ENCODE measurements at places on chromosomes 6 and 20.
A peak's percentile ranks its signal among the peaks of the same experiment; 100 is the strongest.

DNA sequence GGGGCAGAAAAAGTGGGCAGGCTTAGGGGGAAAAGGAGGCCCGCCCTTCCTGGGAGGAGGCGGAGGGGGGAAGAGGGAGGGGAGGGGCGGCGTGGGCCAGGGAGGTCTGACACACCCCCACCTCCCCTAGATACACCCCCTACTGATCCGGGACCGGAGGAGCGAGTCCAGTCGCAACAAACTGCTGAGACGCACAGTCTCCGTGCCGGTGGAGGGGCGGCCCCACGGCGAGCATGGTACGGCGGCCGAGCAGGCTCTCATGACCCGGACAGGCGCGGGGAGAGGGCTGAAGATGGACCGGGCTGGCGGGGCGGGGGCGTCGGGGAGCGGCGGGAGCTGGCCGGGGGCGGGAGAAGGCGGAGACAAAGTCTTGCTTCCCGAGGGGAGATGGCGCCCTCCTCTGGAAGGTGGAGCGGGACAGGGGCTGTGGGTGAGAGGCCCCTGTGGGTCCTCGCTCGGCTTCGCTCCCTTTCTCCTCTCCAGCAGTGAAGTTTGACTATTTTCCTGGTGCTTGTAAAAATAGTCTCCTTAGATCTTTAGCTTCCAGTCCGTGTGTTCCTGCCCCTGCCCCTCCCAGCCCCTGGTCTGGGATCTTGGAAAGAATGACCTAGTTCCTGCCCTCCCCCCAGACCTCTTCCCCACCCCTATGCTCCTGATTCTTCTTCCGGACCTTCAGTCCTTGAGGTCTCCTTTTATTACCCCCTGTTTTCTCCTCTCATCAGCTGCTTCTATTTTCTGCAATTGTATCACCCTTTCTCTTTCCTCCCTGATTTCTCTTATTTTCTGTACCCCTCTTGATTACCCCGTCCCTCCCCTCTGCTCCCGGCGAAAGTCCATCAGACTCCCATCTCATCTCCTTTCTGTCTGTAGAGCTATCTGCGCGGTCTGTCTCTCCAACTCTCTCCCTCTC lies 6.1 kb downstream of the SYNGAP1 start:
- peak; percentile 82 for DNase-seq

DNA sequence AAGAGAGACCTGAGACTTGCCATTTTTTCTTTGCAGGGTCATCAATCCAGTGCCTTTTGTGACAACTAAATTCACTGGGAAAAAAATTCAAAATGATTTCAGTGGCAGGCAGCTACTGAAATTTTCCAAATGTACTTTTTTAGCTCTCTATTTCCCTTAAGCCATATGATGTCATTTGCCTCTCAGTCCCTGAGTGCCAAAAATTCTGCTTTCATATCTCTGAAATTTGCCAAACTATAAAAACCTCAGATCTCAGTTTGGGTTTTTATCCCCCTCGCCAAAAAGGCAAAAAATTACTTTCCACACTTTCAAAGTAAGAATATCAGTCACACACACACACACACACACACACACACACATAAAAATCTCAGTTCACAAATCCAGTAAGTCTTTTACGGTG lies 651.3 kb upstream of the ARID1B start:
- DNase-seq, result no peak

DNA sequence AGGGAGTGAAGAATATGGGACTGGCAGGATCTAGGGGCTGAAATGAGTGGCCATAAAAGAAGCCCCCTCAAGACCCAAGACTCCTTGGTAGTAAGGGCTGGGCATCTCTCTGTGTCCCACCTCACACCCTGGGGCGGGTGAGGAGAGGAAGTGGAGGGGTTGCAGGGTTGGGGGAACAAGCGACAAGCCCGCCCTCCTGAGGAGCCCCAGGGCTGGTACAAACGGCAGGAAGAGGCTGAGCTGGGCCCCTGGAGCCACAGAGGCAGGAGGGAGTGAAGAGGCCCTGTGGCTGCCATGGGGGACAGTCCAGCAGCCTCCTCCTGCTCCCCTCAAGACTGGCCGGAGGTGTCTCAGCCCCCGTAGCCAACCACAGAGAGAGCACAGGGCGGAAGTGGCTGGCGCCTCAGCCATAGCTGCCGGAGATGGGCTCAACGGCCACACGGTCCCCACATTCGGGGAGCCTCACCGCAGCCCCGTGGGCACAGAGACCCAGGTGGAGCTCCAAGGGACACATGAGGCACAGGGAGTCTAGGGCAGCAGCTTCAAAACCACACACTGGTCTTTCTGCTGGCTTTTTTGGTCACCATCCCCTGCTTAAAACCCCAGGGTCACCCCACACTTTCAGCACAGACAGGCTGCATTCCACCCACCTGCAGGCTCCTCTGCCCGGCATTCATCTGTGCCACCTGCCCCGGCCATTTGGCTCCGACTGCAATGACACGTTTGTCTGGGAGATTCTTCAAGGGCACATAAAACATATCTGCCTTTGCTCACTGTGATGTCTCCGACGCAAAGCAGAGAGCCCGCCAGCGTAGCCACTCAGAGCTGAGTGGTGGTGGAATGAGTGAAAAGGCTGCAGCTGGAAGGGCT lies 524 bp downstream of the C20orf203 start:
- DNase-seq, result no peak

GRCh38 chr20:3123542-3123941 lies 36.1 kb downstream of the FASTKD5 start:
- DNase-seq, result no peak

- DNase-seq, result peak; percentile 44
Measured at GRCh38 chr6:37029249-37029971, 24.0 kb downstream of the FGD2 start.

- no peak for DNase-seq
Measured at GRCh38 chr6:133590814-133591213, 298.1 kb upstream of the TCF21 start.

GRCh38 chr20:25015986-25016385 lies 23.4 kb upstream of the APMAP start:
- DNase-seq, result no peak

DNA sequence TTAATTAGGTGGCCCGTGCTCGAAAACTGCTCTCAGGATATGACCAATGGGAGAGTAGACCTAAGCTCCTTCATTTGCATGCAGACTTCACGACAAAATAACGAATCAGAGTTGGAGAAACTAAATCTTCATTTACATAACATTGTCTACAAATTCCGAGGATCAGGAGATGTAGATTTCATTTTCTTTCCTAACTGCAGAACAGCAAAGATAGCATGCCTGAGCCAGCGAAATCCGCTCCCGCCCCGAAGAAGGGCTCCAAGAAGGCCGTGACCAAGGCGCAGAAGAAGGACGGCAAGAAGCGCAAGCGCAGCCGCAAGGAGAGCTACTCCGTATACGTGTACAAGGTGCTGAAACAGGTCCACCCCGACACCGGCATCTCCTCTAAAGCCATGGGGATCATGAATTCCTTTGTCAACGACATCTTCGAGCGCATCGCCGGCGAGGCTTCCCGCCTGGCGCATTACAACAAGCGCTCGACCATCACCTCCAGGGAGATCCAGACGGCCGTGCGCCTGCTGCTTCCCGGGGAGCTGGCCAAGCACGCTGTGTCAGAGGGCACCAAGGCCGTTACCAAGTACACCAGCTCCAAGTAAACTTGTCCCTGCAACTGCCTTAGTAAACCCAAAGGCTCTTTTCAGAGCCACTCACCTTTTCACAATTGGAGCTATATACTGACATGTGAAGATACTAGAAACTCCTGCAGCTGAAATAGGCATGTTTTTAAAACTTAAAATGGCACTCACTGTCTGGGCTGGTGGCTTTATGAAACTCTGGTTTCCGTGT lies 96.5 kb downstream of the HFE start:
- DNase-seq, result peak; percentile 58

DNA sequence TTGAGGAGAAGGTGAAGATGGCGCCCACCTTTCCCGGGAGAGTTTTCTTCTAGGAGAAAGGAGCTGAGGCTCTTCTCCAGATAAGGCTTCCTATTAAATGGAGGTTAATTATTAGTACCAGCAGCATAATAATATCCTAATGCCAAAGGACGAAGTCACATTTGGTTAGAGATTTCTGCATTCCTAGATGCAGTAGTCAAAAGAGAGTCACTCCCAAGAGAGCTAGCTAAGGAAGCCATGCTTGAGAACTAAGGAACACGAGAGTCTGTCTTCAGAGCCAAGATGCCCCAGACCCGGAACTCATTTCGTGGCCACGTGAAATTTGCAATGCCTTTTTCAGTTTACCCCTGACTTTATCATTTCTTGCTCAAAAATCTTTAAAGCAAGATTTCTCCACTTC lies 132.7 kb downstream of the TSHZ2 start:
- no peak for DNase-seq

DNA sequence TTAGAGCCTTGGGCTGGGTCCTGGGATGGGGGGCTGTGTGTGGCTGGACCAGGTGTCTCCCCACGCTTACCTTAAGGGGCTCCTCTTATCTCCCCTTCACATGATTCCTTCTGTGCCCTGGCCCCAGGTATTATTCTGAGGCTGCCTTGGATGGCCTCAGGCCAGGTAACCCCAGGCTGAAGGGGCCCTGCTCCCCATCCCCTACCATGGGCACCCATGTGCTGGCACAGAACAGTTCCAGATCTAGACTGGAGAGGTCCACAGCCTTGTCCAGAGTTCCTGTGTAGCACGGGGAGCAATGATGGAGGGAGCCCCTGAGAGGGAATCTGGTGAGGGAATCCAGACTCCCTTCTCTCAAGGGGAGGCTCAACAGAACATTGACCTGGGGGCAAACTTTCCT lies 32.1 kb downstream of the MOCS1 start:
- DNase-seq, result no peak

DNA sequence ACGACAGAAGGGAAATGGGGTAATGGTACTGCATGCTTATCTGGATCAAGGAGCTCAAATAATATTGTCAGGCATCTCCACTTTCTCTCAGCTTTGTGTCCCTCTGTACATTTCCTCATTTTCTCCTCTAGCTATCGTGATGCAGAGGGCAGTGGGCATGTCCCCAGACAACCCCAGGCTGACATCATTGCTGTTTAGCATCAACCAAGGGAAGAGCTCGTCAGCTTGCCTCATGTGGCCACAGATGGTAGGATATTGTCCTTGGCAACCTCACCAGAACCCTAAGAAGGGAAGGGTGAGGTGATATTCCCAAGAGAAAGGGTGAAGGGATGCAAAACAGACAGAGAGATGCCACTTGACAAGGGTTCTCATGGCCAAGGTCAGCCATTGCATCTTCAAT lies 58.3 kb downstream of the MAFB start:
- no peak for DNase-seq

DNA sequence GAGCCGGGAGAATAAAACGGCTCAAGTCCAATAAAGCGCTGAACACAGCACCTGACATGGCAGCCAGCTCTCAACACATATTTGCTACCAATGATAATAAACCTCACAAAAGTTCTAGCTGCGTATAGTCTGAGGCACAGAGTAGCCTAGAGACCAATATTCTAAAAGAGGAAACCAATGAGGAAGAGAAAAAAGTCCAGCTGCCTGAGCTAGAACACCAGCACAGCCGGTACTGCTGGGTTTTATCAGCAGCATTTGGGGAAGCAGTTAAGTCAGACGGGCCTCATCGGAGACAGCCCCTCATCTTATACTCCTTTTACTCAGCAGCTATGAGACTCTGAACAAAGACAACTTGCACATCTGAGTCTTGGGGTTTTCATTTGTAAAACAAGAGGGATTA lies 2.4 kb upstream of the RTF2 start:
- DNase-seq, result no peak

DNA sequence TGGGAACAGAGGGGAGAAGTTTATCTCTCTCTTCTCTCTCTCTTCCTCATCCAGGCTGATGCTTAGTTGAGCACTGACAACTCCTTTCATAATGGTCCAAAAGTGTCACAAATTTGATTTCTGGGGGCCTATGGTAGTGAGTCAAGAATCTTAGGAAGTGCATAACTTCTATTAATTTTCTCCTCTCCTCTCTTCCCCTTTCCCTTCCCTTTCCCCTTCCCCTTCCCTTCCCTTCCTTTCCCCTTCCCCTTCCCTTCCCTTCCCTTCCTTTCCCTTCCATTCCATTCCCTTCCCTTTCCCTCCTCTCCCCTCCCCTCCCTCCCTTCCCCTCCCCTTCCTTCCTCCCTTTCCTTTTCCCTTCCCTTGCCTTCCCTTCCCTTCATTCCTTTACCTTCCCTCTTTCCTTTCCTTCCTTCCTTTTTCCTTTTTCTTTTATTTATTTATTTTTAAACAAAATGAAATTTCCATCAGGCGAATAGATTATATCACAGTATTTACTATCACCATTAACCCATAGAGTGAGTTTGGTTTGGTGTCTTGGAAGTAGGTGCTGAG lies 56.9 kb upstream of the JAG1 start:
- no peak for DNase-seq

Data from activated naive CD4-positive, alpha-beta T cell treated with Interleukin-2 at 50 U/mL for 16 hours (primary cell).